HT1080 (cell line): ENCODE measurements at places on chromosomes 11 and 22. TPM values are rescaled to one million over a fixed set of nuclear protein-coding genes. Genes with fewer than 3 reads are reported as not detected.

Gene USP47
- total RNA-seq = 30.8 and 33.5 TPM in 2 replicates

Gene OR10D3
- total RNA-seq = not detected in 2 replicates

DNA sequence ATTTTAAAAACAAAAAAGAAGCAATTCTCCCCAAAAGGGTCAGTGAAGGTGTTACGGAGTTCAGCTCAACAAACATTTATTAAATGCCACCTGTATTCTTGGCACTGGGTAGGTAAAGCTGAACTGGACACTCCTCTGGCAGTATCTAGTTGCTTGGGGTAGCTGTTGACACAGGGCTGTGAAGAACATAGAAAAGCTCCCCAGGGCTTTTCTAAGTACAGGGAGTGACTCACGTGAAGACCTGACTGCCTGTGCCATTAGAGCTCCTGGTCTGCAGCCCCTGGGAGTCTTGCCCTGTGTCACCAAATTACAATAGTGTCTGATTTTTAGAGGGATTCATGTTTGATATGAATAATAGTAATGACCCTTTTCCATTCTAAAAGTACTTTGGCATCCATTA, 43.6 kb downstream of the COA4 start:
- no peak for DNase-seq

GRCh38 chr11:33399421-33399820, 142.2 kb downstream of the HIPK3 start:
- no peak for DNase-seq

GRCh38 chr11:83938148-83938547, 652.0 kb upstream of the CCDC90B start:
- no peak for DNase-seq

DNA sequence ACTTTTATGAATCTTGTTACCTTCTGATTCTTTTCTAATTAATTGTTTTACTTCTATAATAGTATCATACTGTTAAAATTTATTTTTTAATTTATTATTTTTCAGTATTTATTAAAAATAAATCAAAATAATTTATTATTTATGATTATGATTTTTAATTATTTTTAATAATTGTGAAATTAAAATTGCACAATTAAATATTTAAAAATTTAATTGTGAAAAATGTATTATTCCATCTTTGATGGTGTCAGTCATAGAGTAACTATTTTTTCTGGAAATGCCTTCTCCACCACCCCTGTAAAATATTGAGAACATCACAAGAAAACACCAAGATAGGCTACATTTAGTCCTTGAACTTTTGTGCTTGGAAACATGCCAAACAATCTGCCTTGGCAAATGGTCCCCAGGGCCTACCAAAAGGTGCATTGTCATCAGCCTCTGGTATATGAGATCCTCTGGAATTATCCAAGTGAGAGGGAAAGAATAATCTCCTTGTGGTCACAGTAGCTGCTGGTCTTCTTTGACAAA, at the start of gene OR8H2:
Gene OR8H2, plus strand, starts transcription at position 478 of the 528 bp plus-strand sequence. CDS start 1,356 bp downstream, outside the sequence.
- no peak for DNase-seq

DNA sequence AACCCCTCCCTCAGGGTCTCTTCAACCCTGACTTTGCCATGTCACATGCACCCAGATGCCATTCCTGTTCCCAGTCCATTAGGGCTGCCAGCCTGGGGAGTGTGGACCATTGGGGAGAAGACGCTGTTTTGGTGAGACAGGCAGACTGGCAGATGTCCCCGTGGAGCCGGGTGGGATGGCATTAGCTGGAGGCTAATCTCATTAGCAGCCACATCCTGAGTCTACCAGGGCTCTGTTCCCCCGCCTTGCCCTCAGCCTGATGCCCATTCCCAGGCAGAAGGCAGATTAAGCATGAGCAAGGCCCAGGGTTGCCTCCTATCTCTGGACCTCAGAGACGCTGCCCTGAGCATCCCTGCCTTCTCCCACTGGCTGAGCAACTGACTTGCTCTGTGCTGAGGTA, 46.4 kb upstream of the ALX4 start:
- DNase-seq = no peak

- DNase-seq = no peak
Measured at GRCh38 chr22:37803639-37804351, 3.9 kb upstream of the GCAT start.
